NCI-H524 (cell line): ENCODE measurements at places on chromosomes 1 and 21.
A peak's percentile ranks its signal among the peaks of the same experiment; 100 is the strongest.

- DNase-seq: no peak
Measured at GRCh38 chr1:117026361-117026760, 24.8 kb downstream of the CD101 start.

GRCh38 chr1:231053493-231054162 is 13.6 kb upstream of the FAM89A start:
- DNase-seq: no peak

DNA sequence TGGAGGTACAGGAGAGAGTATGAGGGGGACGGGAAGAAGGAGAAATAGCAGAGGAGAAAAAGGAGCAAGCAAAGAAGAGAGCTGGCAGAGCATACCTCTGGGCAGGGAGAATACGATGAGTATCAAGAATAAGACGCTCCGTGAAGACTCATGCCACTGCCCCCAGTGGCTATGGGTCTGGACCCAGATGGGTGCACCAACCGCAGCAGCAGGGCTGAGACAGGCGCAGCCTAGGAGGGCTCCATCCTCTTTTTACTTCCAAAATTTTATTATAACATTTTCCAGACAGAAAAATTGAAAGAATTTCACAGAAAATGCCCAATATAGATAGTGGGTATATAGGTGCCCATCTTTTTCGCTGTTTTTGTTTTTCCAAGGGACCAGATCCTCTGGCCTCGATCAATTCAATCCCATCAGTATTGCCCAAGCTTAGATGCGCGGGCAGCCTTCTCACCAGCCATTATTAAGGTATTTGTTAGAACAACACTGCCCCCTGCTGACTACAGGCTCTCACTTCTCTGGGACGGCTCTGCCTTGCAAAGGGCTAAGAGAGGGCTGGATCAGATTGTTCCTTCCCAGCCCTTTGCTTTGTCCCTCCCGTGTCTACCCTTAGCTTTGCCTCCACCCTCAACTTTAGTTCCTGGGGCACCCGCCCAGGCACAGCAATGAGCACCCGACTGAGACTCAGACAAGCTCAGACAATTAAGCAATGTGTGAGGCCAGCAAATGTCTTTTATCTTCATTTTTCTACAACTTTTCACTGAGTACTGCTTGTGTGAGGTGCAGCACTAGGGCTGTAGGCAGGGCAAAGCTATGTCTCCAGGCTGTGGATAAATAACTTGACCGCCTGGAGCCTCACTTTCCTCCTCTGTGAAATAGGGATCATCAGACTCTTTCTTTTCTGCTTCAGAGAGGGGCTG is 17.5 kb upstream of the CAMK1G start:
- DNase-seq: peak; percentile 87

- DNase-seq: no peak
Measured at GRCh38 chr1:17612831-17613230, 73.3 kb downstream of the ARHGEF10L start.

GRCh38 chr1:244834543-244835275 is 749 bp upstream of the COX20 start:
- DNase-seq: peak; percentile 87

- no peak for DNase-seq
Measured at GRCh38 chr1:161738627-161739287, 10.8 kb upstream of the DUSP12 start.

GRCh38 chr1:59100708-59101374 is 196.1 kb upstream of the FGGY start:
- DNase-seq: no peak

- DNase-seq: no peak
Measured at GRCh38 chr1:220239213-220239612, 33.0 kb downstream of the RAB3GAP2 start.

DNA sequence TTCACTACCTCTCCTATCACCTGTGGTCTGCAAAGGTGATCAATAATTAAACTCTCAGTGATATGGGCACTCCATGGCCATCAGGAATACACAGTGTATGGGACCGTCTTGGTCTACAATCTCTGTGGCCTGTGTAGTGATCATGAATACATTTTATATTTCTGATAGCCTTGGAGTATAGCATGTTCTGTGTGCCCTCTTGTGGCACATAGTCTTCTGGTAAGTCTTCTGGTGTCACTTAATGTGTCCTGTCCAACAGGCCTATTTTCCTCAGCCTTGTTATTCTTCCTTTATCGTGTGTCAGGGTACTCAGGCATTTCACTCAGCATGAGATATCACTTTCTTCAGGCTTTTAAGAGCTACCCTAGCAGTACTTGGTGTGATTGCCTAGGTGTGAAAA is 393.6 kb downstream of the AGBL4 start:
- DNase-seq: no peak

- no peak for DNase-seq
Measured at GRCh38 chr1:152993186-152993585, 8.4 kb upstream of the SPRR3 start.

DNA sequence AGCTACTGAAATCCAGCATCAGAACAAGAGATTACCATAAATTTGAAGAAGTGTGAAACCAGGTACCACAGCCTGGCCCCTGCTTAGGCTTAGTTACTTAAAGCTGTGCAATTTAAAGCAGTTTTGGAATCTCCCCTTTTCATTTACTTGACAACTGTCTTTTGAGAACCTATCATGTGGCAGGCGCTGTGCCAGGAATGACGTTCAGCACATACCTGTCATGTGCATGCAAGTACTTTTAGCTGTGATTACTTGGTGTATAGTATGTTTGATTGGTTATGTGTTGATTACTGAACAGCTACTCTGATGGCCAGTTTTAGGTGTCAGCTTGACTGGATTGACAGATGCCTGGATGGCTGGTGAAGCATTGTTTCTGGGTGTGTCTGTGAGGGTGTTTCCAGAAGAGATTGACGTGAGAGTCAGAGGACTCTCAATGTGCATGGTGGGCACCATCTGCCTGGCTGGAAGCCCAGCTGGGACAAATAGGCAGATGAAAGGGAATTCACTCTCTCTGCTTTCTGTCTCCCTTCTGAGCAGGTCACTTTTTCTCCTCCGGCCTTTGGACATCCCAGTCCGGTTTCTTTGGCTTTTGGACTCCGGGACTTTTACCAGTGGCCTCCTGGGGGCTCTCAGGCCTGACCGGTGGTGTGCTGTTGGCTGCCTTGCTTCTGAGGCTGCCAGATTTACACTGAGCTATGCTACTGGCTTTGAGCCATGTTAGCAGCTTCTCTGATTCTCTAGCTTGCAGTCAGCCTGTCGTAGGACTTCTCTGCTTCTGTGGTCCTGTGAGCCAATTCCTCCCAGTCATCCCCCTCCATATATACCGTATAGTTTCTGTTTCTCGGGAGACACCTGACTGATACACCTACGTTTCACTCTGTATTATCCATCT is 178.0 kb downstream of the RYR2 start:
- peak; percentile 66 for DNase-seq

GRCh38 chr1:176612791-176613190 is 149.8 kb downstream of the PAPPA2 start:
- DNase-seq: no peak

DNA sequence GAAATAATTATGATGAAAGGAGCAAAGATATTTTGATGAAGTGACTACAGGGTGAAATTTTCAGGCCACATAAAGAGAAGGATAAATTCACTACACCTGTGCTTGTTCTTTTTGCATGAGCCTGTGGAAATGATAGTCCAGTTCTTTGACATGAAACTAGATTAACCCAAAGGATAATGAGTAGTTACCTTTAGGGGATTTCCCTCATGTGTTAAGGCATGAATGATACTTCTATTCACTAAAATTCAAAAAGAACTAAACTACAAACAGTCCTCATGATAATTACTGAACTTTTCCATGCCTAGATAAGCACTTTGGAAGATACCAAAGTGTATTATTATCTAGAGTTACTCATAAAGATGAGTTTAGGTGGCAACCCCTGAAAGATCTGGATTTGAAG is 244.3 kb downstream of the PTPRC start:
- no peak for DNase-seq

DNA sequence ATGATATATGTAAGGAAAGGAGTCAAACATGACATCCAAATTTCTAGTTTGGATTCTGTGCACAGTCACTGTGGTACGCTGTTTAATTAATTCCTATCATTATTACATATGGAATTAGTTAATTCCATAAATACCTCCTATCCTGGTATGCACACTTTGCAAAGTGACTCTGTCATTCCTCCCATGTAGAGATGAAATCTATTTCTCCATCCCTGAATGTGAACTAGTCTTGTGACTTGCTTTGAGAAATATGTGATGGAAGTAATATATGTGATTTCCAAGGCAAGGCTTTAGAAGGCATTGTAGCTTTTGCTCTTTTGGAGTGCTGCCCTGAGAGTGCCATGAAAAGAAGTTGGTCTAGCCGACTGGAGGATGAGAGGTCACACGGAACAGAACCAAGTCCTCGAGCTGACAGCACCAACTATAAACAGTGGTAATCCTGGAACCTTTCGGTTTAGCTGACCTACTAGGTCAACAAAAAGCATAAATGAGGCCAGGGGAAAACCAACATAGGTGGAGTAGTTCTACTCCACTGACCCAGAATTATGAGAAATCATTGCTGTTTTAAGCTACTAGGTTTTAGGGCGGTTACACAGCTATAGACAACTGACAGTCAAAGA is 1.5 kb downstream of the SELENOF start:
- no peak for DNase-seq

GRCh38 chr1:234750922-234751627 is 141.1 kb upstream of the IRF2BP2 start:
- no peak for DNase-seq

DNA sequence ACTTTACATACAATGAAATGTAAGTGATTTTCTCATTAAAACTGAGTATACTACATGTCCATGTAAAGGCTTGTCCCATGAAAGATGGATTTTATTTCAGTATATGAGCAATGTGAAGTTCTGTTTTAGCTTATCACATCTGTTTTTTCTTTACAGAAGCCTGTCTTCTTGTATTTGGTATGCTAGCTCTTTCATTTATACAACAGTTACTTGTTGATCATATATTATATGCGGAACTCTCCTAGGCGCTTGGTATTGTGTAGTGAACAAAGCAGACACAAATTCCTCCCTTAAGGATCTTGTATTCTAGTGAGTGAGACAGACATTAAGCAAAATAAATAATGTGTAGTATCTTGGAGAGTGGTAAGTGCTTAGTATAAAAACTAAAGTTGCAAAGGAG is 10.6 kb downstream of the MAP3K21 start:
- no peak for DNase-seq

DNA sequence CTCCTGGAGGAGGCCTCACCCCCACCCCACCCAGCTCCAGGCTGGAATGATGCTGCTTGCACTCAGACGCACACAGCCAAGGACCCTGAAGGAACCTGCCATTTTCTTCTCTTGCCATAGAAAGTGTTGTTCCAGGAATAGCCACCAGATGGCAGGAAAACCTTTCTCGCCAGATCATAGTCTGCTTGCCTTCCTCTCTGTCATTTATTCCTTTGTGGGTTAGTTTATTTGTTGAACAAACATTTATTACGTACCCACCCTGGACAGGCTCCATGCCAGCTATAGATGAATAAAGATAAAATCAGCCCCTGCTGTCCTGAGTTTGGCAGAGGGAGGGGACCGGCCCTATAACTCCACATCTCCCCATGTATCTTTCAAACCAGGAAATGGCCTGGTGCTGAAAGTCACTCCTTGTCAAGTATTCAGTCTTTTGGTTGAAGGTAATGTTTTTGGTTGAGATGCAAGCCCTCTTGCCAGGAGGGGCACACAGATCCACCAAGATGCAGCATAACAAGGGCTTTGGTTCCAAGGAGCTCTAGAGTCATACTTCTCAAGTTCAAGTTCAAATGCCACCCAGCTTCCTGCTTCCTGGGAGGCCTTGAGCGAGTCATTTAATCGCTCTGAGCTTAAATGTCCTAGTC is 7.0 kb upstream of the KCNC4 start:
- DNase-seq: peak; percentile 32

DNA sequence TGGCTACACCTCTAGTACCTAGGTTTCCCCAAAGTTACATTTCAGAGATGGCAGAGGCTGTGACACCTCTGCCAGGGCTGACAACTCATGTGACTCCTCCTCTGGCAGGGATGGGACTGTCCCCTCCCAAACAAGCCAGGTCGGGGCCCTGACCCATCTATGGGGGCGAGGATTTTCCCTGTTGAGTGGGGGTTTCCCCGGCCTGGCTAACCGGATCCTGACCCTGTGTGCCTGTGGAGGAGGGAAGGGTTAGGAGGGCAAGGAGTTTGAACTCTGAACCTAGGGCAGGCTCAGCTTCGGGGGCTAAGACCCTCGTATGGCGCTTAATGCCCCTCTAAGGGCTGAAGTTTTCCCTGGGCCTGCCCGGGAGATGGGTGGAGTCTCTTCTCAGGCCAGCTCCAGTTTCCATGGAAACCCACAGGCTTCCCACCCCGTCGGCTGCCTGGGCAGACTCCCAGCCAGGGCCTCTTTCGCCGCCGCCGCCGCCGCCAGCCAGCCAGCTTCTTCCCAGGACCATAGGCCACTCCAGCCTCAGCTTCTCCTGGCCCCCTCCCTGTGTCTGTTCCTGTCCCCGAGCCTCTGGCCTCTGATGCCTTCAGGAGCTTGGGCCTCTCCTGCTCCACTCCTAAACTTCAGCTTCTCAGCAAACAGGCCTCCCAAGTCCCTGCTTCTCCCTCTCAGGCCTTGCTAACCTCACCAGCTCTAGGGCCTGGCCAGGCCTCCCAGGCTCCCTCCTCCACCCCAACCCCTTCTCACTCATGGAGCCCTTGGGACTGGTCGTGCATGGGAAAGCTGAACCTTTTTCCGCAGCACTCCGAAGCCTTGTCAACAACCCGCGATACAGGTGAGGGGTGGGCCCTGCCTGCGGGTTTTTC is at the start of gene BTBD19:
Gene BTBD19, plus strand, starts transcription at position 461 of the 875 bp plus-strand sequence. Its CDS starts 298 bp downstream, at position 759.
- DNase-seq: no peak

DNA sequence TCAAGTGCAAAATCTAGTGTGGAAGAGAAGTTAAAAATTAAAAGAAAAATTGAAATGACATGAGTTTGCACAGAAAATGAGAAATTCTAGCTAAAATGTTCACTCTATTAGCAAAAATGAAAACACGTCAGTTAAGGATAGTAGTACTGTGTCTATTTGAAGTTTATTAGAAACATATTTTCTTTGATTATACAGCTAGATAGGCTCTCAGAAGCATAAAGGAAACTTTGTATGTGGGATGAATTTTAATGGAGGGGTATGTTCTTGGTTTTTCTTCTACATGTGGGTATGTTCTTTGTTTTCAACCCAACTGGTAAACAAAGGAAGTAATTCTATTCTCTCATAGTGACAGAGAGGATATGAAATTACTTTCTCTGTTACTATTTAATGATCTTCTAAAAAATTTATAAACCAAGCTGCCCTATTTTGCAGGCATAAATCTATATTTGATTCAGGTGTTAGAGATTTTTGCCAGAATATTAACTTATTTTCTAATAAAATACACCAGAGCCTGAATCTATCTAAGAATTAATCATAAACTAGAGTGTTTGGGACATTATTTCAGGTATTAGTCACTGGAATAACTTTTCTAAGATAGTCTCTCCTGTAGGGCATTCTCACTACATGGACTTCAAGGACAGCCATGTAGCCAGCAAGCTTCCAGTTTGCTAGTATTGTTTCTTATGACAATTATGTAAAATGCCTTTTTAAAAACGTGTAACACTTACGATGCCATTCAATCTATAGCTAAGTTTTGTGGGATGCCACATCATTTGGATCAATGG is 15.8 kb downstream of the GPSM2 start:
- DNase-seq: no peak

- no peak for DNase-seq
Measured at GRCh38 chr1:193355626-193356025, 169.2 kb upstream of the B3GALT2 start.
